Osteoblast (primary cell): ENCODE measurements at places on chromosomes 13 and 19. TPM values are rescaled to one million over a fixed set of nuclear protein-coding genes. Genes with fewer than 3 reads are reported as not detected.

The BEST2 gene
- total RNA-seq: not detected in 2 replicates

The C19orf85 gene
- not detected in 2 replicates for total RNA-seq

The HCN2 gene
- total RNA-seq: 1.2 and 1.4 TPM in 2 replicates

The ENOX1 gene
- 5.4 and 7.1 TPM in 2 replicates for total RNA-seq

The LGALS7B gene
- not detected in 2 replicates for total RNA-seq

The MYPOP gene
- 2.1 and 3.3 TPM in 2 replicates for total RNA-seq

The RAB20 gene
- total RNA-seq: 3.6 and 3.8 TPM in 2 replicates

The ZNF763 gene
- 2.5 and 2.9 TPM in 2 replicates for total RNA-seq

The ZNF525 gene
- 6.8 and 8.0 TPM in 2 replicates for total RNA-seq
